ENCODE measurements at places on chromosomes 16 and 17.
A peak's percentile ranks its signal among the peaks of the same experiment; 100 is the strongest.

DNA sequence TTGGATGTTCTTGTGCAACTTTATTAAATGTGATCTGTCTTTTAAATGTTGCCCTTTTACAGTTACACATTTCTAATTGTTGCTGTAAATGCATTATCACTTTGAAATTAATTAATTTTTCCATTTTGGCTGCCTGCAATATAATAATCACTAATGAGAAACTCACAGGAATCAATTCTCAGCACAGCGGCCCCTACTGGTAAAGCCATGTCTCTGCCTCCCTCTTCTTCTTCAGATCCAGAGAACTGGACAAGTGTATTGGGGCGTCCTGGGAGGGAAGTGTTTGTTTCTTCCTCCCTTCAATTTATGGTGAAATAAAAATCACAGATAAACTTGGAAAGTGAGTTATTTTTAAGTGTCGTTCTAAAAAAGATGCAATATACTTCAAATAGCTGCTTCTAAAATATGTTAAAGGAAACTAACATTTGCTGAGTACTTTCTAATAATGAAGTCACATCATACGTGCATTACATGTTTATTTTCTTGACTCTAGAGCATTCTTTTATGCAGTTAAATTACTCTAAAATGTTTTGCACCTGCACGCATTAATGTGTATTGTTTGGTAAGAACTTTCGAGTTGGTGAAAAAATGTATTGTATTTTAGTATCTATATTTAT lies 338.0 kb downstream of the WWOX start:
- no peak for DNase-seq

GRCh38 chr17:57370037-57370581 lies 113.8 kb downstream of the MSI2 start:
- no peak for DNase-seq

- peak; percentile 35 for DNase-seq
Observed at GRCh38 chr16:15434425-15435215, at the start of gene BMERB1. Gene BMERB1 (plus strand): TSS chr16:15434588. CDS start chr16:15434654, 66 bp downstream.

GRCh38 chr16:84193480-84193879 lies 2.5 kb downstream of the ADAD2 start:
- no peak for DNase-seq

DNA sequence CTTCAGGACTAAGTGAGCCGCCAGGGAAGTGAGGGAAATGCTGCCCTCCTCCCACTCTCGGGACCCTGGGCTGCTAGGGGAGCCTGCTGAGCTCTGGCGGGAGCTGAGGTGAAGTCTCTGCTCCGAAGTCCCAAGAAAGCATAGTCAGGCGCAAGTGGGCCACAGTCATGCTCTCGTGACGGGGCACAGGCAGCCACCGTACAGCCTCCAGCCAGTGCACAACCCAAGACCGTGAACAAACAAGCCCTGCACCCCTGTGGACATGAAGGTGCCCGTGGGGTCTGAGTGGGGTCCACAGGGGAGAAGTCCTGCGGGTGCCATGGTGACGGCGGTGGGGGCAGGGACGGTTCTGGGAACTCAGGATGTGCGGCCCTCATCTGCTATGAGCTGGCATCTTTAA lies 24.7 kb downstream of the ZNF276 start:
- DNase-seq, result no peak

DNA sequence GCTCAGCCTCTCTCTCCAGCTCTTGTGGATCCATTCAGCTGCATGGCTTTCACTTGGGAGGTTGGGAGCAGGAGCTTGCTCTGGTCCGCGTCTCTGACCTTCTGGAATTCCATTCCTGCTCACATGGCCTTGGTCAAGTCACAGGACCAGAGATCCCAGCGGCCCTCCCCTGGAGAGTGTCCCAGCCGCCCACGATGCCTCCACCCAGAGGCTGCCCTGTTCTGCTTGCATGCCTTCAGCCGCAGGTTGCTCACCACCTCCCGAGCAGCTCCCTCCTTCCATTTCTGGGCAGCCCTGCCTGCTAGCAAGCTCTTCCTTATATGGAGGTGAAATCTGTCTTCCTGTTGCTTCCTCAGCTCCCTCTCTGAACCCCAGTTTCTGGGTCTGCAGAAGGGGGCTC lies 32.6 kb downstream of the RAI1 start:
- DNase-seq, result no peak

DNA sequence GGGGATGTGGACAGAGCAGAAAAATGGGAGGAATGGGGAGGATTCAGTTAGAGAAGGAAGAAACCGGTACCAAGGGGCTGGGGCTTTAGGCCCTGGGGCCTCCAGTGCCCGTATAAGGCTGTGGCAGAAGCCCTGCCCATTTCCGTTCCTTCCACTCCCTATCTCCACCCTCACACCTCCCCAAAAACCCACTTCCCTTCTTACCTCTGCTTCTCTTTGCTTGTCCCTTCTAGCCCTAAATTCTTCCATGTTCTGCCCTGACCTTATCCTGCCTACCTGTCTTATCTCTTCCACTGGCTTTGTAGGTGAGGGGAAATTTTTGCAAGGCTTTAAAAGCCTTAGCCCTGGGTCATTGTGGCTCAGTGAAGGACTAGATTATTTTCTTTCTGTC lies 4.1 kb downstream of the RNF167 start:
- no peak for DNase-seq

DNA sequence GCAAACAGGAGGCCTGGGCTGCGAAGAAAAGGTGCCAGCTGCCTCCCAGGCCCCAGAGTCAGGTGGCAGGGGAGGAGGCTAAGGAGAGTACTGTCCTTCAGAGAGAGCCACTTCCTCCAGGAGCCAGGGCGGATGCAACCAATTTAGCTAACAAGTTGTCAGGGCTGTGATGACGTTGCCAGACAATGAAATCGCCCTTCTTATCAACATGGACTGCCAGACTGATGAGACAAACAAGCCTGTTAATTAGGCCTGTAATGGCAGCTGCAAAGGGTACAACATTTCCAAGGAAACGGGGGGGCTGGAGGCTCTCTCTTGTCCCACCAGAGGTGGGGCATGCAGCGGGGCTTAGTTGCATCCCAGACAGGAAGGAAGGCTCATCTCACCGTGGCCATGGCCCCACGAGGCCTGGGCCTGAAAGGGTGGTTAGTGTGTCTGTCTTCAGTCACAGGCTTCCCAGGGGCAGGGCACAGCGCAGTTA lies 111.8 kb downstream of the SDK2 start:
- no peak for DNase-seq

- DNase-seq, result peak; percentile 64
Observed at GRCh38 chr17:49861150-49861884, 13.4 kb upstream of the TAC4 start.

DNA sequence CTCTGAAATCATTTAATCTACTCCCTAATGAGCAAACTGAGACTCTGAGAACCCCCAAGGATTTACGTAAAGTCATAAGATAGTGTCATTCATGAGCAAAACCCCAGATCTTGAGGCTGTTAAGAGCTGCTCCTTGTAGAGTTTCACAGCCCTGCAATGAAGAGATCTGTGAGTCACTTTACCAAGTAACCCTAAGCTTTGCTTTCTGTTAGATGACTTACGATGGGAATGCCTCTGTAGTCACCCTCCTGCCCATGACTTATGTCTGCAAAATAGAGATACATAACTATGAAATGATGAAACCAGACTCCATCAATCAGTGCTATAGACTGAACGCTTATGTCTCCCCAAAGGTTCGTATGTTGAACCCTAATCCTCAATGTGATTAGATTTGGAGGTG lies 117.7 kb downstream of the HS3ST3A1 start:
- DNase-seq, result no peak

GRCh38 chr16:85270374-85270773 lies 158.1 kb upstream of the CIBAR2 start:
- DNase-seq, result no peak

- DNase-seq, result no peak
Observed at GRCh38 chr16:54926166-54926838, 4.4 kb upstream of the IRX5 start.

GRCh38 chr17:67139784-67140665 lies 95.7 kb downstream of the CACNG1 start:
- no peak for DNase-seq

Measured in activated T-cell treated with anti-CD3 and anti-CD28 coated beads, Interleukin-2, amount 50 U/mL, for 1 hour (primary cell).